ENCODE measurements at places on chromosomes 6 and 20.

DNA sequence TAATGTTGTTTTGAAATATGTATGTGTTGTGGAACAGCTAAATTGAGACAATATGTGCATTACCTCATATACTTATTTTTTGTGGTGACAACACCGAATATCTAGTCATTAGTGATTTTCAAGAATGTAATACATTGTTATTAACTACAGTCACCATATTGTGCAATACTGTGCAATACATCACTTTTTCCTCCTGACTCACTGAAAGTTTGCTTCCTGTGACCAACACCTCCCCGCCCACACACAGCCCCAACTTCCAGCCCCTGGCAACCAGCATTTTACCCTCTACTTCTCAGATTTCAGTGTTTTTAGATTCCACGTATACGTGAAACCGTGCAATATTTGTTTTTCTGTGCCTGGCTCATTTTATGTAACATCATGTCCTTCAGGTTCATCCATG is 627.9 kb downstream of the PRKN start:
- no peak for DNase-seq

- DNase-seq, result peak; percentile 28
Measured at GRCh38 chr6:127554435-127555006, 22.5 kb upstream of the C6orf58 start.

DNA sequence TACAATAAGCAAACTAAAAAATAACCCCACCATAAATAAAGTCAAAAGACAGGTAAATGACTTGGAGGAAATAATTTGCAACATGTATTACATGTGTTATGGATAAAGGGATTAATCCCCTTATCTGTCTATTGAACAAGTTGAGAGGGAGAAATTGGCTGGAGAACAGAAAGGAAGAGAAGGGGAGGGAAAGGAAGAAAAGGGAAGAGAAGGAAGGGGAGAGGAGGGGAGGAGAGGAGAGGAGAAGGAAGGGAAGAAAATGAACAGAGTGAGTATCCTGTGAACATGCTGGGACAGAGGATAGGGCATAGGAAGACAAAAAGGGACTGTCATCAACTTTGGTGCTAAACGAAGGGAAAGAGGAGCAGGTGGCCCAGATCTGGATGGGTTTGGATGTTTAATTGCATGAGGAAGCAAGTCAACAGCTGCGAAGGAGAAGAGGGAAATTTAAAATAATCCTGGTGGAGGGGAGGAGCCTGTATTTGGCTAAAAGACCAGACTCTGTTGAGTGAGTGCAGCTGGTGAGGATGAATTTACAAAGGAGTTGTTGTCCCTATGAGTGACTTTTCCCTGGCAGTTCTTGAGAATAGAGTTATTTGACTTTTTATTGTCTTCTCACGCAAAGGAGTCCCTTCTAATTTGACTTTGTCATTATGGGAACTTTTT is 14.2 kb upstream of the SHLD1 start:
- no peak for DNase-seq

GRCh38 chr6:122184401-122184827 is 215.0 kb upstream of the HSF2 start:
- DNase-seq, result peak; percentile 11

DNA sequence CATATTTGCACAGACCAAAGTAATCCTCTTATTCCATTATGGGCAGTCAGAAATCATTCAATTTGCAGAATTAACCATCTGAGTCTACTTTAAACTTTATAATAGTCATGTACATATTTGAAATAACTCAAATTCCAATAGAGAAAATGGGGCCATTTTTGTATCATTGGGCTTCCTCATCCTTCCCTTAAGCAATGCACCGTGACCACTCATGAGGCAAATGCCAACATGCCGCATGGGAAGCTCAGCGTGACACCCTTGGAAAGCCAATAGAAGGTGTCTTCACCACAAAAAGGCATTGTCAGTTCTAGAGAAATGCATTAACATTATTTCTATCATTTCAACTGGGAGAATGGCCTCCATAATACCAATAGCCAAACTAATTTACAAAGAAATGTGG is 38.5 kb downstream of the SIM1 start:
- DNase-seq, result no peak

- no peak for DNase-seq
Measured at GRCh38 chr6:117547688-117548621, 54.4 kb downstream of the GOPC start.

DNA sequence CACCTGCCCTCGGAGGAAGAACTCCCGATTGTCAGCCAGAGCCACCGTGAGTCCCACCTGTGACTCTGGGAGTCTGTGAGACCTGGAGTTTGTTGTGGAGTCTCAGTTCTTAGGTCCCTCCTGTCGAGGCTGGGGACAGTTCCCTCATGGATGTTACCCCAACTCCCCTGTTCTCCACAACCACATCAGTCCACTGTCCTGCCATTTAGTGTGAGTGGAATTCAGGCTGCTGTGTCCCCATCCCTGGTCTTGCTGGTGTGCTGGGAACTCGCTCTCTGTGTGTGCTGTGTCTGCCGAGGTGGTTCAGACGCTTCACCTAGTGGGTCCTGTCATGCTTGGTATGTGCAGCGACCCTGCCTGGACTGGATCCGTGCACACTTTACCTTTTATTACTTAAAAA is 163.2 kb downstream of the DTNBP1 start:
- no peak for DNase-seq

DNA sequence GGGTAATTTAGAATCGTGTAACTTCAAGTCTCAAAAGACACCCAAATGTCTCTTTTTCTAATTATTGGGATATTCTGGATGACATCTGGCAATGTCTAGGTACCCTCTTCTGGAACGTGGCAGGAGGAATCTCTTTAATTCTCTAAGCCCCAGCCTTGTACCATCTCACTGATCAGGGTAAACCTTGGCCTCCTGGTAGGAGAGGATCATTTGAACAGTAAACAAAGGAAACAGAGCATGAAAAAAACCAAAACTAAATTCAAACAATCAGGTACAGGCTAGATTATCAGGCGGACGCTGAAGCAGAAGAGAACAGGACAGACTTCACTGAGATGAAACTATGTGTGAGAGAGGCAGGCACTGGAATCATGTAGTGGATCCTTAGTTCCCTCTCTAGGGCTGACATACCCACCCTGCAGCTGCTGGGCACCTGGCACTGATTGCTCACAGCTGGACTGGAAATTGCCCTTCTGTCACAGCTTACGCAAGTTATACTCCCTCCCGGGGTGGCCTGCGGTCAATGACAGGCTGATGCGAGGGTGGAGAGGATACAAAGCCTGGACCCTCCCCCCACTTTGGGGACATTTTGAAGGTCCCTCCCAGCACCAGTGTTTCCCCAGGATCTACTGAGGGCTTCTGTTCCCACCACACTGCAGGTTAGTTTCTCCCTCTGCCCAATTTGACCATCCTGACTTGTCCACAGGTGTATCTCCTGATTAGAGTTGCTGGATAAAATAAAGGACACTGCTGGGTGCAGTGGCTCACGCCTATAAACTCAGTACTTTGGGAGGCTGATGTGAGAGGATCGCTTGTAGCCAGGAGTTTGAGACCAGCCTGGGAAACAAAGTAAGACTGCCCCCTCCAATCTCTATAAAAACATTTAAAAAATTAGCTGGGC is 20.6 kb upstream of the ZBTB24 start:
- no peak for DNase-seq

GRCh38 chr20:57648878-57649616 is 28.8 kb upstream of the ZBP1 start:
- no peak for DNase-seq

DNA sequence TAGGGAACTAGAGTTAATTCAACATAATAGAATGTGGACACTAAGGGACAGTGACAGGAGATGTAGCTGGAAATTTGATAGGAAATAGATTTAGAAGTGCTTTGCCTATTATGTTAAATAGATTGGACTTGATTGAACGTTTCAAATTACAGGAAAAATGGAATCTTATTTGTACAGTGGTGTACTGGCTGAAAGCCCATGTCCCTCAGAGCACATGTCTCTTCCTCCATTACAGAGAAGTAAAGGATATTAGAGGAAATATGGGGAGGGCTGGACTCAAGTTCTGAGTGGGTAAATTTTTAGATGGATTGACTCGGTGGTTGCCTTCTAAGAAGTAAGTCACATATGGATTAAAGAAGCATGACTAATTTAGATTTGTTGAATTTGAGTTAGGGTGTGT is 11.4 kb downstream of the PKIB start:
- DNase-seq, result no peak

DNA sequence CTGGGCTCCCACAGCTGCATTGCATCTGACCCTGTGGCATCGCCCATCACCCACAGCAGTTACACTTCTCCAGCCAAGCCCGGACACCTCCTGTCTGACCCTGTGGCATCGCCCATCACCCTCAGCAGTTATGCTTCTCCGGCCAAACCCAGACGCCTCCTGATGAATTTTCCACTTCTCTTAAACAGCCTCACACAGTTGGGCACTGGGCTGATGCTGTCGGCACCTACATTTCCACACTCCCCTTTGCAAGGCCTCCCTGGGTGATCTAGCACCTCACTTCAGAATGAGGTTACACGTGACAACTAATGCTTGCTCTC is 175.2 kb upstream of the ARID1B start:
- no peak for DNase-seq

All from HuH-7 (cell line).